ENCODE measurements at places on chromosomes 7 and 10.

GRCh38 chr7:35998481-35998880 is 154.6 kb upstream of the EEPD1 start:
- no peak for DNase-seq

- no peak for DNase-seq
These were observed 60.0 kb downstream of the RALA start for GRCh38 chr7:39683216-39683845.

- DNase-seq = no peak
These were observed 203.1 kb upstream of the VSTM2A start for GRCh38 chr7:54339073-54339472.

GRCh38 chr10:110620398-110620719 is 23.8 kb upstream of the RBM20 start:
- DNase-seq = no peak

DNA sequence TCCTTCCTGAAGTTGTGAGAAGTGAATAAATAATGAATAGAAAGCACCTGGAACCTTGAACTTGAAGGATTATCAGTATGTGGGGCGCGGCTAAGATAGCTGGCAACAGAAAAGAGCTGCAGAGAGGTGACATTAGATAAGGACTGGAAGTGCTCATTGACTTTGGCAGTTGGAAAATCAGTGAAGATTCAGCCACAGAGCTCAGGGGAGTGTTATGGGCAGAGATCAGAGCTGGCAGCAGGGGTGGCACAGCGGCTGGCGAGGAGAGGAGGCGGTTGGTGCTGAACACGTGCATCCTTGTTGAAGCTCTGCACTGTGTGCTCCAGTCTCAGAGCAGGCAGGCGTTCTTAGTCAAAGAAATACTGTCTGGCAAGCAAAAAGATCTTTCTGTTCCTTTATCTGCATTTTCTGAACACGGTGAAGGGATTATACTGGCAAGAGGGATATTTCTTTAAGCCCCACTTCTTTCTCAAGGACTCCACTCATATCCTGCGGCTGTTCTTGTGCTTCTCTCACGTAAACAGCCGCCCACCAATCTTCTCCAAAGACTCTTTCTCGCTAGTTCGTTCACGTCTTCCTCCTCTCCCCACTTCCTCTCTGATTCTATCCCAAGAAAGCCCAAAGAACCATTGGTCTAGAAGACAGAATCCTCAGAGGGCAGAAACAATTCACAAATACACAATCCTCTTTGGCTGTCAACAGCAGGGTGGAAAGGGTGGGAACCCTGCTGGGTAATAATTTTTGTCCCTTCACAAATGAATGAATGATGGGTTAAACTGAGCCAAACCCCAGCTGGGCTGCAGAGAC is 38.6 kb upstream of the ADD3 start:
- no peak for DNase-seq

GRCh38 chr10:130179640-130180039 is 43.4 kb downstream of the GLRX3 start:
- peak; percentile 46 for DNase-seq

- DNase-seq = peak; percentile 96
These were observed at the start of gene RINT1 for GRCh38 chr7:105531792-105532671. TSS of gene RINT1 (plus strand) at chr7:105532201. CDS start at chr7:105532316, 115 bp downstream.

DNA sequence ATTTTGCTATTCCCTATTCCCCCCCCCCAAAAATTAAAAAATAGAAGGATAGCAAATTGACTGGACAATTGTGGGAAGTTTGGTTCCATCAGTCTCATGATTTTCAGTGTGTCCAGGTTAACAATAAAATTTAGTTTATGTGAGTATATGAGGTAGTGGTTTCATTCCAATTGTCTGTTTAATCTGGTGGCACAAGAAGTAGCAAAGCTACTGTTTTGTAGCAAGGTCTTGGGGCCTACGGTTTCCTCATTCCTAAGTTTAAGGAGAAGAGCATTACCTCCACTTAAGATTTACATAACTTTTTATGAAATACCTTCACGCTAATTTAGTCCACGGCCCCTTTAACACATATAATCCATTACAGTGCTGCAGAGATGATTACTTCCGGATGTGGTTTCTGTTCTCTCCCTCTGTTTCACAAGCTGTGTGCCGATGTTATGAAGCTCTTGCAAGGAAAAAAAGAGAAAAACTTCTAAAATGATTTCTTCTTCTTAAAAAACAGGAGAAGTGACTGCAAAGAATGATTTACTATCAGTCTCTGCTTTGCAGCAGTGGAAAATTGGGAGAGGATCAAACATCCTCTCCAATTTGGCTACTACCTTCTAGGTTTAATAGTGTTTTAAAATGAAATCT is 32.7 kb upstream of the NPVF start:
- DNase-seq = peak; percentile 80

- DNase-seq = peak; percentile 61
These were observed 309.3 kb downstream of the KCNMA1 start for GRCh38 chr10:77328272-77328816.

DNA sequence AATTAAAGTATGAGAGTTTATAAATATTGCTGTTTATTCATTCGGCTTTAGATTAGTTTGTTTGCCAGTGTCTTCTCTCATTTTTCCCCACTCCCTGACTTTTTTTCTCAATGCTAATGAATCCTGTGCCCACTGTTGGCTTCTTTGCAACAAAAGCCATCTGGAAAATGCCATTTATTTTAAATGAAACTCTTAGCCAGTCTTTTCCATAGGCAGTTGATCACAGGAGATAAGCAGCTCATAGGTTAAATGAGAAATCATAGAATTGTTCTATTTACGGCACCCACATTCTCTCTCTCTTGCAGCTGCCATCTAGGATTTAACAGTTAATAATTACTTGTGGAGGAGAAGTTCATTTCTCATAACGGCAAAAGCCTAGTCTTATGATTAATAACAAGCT is 249.3 kb upstream of the POM121L12 start:
- DNase-seq = no peak

DNA sequence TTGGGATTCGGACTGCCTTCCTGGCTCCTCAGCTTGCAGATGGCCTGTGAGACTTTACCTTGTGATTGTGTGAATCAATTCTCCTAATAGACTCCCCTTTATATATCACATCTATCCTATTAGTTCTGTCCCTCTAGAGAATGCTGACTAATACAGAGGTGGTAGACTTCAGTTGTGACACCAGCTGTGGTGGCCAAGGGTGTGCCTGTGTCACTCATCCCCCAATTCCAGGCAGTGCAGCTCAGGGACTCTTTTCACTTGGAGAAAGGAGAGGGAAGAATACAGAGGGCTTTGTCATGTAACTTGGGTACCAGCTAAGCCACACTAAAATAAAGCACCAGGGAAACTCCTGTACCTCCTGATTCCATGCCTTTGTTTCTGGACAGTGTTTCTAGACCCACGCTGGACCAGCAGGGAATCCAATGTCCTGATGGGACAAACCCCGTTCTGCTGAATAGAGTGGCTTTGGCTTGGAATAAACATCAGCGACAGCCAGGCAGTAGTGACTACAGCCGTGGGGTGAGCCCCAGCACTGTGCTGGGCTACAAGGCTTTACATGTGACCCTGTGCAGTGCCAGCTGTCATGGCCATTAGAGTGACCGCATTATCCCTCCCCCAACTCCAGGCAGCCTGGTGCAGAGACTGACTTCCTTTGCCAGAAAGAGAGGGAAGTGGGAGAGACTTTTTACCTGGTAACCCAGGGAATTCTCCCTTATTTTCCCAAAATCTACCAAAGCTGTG is 233.6 kb downstream of the ANK3 start:
- no peak for DNase-seq

DNA sequence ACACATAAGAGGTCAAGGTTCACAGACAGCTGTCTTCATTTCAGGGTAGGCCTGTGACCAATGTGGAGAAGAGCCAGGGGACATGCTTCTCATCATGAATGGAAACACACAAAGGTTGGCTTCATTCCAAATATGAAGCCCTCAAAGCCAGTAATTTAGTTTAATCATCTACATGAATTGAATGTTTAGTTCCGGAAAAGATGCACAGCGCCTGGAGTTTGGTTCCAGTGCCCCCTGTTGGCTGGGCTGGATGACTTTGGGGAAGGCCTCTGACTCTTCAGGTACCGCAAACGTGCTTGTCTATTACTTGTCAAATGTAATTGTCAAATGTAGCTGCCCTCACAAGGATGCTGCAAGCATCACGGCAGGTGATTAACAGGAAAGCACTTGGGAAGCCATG is 130.7 kb downstream of the ADRA2A start:
- DNase-seq = peak; percentile 32

GRCh38 chr10:118255355-118255754 is 86.8 kb downstream of the FAM204A start:
- no peak for DNase-seq

- no peak for DNase-seq
These were observed 18.4 kb upstream of the TBRG4 start for GRCh38 chr7:45129906-45130305.

GRCh38 chr7:35415411-35415822 is 161.5 kb upstream of the TBX20 start:
- DNase-seq = no peak

DNA sequence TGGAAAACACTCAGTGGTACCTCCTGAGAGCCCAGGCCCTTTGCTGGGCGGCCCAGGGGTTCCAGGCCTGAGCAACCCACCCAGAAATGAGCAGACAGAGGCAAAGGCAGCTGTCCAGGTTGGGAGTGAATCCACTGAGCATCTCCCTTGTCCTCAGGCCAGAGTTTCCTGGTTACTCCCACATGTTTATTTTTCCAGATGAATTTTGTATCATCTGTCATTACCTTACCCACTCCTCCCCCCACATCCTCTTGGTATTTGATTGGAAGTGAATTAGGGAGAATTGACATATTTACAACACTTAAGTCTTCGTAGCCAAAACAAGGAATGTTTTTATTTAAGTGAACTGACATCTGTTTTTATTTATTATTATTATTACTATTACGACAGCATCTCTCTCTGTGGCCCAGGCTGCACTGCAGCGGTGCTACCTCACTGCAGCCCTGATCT is 13.2 kb upstream of the LMBR1 start:
- DNase-seq = no peak

DNA sequence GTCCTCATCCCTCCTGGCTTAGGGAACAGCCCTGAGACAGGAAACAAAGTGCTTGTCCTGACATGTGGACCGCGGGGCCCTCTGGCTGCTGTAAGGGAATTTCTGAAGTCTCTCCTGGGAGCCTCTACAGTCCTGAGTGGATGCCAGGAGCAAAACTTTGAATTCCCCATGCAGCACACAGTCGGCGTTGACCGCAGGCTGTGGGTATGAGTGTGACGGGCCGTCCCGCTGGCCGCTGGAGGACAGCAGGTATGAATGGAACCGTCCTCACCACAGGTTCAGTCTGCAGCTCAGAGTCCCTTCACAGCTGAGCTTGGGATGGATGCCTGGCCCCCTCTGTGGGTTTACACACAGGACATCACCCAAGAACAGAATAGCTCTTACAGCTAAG is 94.9 kb downstream of the GPR26 start:
- no peak for DNase-seq

DNA sequence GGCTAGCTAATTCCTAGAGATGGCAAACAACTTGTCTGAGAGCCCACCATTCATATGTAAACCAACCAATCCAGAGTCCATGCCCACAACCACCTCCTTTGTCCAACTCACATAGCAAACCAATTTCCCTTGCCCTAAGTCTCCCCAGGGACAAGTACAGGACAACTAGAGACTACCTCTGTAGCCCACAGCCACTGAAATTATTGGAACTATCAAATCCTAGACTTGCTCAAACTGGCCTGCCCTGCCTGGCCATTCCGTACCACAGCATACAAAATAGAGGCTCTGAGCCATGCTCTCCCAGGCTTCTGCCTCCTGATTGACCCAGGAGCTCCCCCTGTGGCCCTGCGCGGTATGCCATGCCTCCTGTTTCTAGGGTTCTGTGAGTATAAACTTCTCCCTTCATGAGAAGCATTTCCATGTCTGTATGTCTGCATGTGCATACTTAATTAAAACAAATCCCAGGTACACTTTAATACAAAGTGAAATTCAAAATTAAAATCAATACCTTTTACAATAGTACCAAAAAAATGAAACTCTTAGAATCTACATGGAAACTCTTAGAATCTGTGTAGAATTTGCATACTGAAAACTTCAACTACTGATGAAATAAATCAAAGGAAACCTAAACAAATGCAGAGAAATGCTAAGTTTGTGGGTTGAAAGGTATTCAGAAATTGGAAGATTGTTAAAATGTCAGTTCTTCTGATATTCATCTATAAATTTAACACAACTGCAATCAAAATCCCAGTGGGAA is 4.0 kb upstream of the HECW1 start:
- peak; percentile 71 for DNase-seq

DNA sequence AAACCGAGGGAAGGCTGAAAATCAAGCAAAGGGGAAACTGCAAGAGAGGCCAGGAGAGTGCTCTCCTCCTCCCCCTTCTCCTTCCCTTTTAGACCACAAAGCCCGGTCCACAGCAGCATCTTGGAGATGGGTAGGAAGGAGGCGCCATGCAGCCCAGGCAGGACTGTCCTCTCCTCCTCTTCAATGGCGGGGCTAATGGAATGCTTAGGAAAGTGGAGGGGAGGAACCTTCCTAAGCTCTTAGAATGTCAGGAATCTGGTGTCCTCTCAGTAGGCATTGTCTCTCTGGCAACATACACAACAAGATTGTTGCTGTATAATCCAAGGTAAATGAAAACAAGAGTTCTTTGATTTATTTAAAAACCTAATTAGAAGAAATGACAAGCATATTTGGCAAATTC is 185.1 kb downstream of the DGKI start:
- DNase-seq = no peak

DNA sequence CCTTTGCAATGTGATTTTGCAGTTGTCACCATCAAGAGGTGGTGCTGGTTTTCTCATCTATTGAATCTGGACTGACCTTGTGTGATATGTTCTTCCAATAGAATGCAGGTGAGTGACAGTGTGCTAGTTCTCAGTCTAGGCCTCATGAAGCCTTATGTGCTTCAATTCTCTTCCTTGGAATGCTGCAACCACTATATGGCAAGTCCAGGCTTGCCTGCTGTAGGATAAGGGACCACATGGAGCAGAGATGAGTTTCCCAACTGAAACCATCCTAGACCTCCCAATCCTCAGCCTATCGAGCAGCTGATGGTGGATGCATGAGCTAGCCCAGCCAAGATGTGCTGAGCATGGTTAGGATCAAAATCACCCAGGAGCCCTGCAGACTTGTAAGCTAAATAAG is 32.6 kb upstream of the ARHGAP21 start:
- DNase-seq = no peak

GRCh38 chr10:132100556-132101349 is 35.0 kb downstream of the JAKMIP3 start:
- no peak for DNase-seq

DNA sequence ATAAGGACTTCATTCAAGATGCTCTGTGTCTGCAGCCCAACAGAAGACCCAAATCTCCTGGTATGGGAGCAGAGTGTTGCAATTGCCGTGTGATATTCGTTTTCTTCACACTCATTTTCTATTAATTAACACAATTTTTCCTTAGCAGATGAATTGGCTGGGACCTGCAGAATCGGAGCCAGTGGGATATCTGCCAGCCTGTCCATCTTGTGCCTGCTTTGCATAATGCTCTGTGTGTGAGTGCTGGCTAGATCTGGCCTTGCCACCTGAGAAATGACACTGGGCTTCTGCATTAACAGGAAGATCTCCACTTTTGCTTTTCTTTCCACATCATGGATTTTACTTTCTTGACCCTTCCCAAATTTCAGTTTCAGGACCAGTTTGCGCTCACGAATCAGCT is 70.4 kb upstream of the GPR158 start:
- no peak for DNase-seq
